Sciatic nerve (tissue), 2 donors: ENCODE measurements at places on chromosomes 2 and 18.

DNA sequence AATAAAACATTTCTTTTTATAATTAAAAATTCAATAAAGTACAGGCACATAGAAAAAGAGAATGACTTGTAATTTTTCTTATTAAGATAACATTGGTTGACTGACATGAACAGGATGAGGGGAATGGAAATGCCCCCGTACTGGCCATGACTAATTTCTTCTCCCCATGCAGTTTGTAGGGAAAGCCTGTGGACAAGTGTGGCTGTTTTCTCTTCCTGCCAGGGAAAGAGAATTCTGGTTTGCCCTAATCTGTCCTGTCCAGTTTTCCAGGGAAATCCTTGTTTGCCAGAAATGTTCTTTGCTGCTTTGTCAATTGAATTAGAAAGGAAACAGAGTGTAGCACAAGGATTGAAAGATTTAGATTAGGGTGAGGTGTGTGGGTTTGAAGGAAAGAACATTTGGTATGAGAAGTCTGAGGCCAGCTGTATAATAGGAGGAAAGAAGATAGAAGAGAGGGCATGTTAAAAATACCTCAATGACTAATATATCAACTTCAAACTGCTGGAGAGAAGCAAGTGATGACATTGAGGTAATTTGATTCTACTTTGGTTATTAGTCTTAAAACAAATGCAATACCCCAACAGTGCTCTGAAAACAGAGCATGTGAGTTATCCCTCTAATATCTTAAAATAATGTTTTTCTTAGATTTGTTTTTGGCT lies 593.9 kb upstream of the ZNF804A start:
- no peak for DNase-seq

DNA sequence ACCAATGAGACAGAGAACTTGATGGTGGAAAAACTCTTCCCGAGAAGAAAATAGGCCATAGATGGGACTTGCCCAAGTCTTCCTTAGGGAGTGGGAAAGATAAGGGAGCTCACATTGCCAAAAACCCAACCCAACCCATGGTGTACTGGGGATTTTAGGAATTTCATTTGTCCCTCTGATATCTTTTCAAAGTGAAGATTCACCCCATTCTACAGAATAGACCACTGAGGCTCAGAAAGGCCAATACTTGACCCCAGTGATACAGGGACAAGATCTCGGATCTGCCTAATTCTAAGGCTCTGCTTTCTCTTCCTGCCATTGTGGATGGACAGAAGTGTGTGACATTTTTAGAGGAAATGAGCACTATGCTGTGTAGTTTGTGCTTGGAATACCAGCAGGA lies 159.0 kb downstream of the MYCN start:
- no peak for DNase-seq

DNA sequence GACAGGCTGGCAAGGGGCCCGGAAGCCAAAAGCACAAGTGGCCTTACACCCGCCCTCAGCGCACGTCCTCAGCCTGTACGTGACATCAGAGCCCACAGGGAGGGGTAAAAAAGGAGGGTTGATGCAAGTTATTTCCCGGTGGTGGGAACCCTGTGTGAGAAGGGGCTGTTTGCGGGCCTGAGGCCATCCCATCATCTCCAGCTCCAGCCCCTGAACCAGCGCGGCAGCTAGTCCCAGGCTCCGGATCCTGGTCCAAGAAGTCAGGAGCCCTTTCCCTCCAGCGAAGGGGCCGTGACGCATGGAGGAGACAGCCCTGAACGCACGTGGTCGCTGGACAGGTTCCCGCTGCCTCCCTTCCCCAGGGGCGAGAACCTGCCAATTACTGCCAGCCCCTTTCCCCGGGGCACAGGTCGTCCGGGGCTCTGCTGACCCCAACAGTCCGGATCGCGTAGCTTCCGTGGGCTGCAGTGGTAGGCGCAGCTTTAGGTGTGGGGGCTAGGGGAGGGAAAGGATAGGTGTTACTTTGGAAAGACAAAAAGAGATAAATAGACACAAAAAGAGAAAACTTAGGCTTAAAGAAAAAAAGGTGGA lies 1.3 kb upstream of the LRP2 start:
- no peak for DNase-seq

DNA sequence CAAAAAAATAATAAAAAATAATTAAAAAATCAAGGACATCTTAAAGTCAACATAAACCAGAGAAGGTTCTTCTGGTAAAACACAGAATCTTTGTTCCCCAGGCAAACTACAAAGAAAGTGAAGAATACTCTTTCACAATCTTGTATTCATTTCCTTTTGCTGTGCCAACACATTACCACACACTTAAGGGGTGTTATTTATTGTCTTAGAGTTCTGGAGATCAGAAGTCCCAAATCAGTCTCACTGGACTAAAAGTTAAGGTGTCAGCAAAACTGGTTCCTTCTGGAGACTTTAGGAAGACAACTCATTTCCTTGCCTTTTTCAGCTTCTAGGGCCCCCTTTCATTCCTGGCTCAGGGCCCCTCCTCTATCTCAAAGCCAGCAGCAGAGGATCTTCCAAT lies 12.2 kb upstream of the CAB39 start:
- DNase-seq: no peak

GRCh38 chr2:39666491-39667101 lies 879 bp downstream of the TMEM178A start:
- DNase-seq: no peak

GRCh38 chr2:33278245-33278943 lies 198.1 kb upstream of the RASGRP3 start:
- no peak for DNase-seq

- no peak for DNase-seq
These were observed 686.7 kb downstream of the METTL4 start for GRCh38 chr18:1884623-1885022.

DNA sequence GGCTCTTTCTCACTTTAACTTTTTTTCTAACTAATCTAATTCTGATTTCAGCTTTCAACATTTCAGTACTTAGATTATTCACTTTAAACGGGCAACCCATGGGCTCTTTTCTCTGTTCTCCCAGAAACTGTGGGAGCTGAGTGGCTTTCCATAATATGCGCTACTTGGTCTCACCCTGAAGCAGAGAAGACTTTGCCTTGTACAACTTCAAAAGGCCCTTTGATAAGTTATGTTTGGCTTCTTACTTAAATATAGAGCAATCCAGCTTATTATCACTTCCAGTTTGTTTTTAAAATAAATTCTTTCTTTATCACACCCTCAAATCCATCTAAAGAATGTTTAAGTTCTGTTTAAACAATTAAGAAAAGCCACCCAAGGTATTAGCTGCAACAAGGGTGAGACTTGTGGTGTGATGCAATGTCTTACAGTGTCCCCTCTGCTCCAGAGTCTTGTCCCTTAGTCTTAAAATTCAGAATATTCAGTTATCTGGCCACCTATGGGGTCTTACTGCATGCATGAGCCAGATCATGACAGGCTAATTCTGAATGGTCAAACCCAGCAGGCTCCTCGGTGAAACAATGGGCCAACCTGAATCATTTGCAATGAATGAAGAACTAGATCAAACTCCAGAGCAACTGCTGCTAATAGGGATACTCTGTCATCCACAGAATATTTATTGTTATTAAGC lies 38.8 kb downstream of the GCG start:
- no peak for DNase-seq

DNA sequence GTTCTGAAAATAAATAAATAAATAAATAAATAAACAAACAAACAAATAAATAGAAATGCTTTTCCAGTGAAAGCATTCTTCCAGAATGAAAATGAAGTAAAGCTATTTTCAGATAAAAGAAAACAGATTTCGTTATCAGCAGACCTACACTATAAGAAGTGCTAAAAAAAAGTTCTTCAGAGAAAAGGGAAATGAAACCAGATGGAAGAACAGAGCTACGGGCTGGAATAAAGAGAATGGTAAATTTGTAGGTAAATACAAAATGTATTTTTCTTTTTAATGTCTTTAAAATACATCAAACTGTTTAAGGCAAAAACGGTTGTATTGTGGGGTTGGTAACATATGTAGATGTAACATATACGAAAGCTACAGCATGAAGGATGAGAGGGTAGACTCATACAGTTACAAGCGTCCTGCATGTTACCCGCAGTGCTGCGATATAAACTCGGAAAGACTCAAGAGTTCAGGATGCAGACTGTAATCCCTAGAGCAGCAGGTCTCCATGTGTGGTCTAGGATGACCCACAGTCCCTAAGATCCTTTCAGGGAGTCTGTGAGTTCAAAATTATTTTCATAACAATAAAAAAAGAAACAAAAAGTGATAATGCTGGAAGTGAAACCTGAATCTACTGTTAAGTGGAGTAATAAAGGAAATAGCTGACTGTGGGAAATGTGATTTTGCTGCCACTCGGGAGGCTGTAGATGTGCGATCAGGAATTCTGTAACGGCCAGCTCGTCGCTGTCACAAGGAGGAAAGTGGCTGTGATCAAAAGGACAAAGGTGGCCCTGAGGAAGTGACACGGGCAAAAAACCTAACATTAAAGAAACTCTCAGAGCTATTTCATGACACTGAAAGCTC lies 5.3 kb upstream of the RAB12 start:
- no peak for DNase-seq
